ENCODE measurements at places on chromosomes 3 and 15.

DNA sequence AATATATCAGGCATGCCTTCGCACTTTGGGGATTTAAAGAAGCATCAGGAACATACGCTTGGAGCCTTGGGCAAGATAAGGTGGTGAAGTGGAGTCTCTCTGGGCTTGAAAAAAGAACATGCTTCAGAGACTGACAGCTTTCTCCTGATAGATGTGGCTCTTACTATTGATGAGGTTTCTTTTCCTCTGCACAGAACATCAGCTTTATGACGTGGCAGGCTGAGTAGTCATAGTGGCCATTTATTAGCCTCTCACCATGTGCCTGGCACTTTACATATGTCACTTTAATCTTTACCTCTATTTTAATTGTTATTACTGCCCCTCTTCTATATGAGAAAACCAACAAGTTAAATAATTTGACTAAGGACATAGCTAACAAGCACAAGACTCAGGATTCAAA, 19.0 kb upstream of the LRRC58 start:
- DNase-seq: no peak

DNA sequence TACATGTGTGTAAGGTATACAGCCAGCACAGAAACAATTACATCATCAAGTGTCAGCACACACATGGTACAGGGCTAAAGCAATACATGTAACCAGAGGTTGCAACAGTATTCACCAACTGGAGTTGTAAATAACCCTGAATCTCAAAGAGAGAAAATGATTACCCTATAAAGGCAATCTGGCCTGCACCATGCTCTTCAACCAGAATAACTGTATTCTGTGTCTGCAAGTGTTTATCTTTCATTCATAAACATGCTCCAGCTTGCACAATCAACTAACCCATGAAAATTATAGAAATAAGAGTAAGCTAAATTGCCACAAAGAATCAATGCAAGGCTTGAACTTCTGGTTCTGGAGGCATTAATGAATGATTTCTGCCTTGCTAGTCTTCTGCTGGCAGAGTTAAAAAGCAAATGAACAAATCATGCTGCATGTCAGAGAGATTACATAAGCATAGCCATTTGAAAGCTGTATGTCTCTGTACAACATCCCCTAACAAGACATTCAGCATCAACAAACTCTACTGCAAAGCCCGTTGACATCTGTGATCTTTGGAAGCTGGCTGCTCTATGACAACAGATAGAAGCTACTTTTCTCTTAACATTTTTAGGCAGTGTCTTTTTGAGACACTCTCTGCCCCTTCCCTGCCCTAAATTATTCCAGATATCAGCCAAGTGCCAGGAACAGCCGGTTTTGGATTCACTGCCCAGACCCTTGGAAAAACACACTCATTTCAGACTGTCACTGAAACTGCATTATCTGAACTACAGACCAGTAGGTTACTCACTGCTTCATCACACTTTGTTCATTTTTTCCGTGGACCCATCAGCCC, 871.0 kb downstream of the OTOL1 start:
- DNase-seq: no peak

DNA sequence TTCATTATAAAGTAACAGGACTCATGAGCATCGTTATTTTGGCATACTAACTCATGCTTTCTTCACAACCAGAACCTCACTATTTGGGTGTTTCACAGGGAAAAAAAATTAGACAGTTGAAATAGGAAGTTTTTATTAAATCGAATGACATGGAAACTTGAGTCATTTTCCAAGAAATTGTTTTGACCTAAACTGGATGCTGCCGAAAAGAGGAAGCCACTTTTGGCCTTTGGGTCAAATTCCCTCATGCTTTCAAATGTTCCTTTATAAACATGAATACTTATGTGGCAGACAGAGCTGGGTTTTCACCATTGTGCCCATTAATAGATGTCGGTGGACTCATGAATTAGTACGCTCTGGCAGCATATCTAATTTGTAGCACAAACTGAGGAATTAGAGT, 224.9 kb downstream of the MCTP2 start:
- no peak for DNase-seq

DNA sequence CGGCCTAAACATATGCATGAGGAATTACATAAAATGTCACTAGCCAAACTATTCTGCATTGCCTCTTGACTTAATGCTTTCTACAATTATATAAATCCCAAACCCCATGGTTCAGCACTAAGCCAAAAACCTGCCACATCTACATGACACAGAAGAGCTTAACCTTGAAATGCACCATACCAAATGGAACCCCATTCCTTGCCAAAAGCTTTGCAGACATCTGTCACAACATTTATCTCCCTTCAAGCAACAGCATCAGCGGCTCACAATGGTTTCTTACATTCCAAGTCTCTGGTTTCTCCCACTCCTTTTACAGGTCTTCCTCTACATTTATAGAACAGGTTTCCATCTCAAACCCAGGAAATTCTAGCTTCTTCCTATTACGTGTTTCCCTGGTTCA, 58.4 kb upstream of the GYG1 start:
- no peak for DNase-seq

DNA sequence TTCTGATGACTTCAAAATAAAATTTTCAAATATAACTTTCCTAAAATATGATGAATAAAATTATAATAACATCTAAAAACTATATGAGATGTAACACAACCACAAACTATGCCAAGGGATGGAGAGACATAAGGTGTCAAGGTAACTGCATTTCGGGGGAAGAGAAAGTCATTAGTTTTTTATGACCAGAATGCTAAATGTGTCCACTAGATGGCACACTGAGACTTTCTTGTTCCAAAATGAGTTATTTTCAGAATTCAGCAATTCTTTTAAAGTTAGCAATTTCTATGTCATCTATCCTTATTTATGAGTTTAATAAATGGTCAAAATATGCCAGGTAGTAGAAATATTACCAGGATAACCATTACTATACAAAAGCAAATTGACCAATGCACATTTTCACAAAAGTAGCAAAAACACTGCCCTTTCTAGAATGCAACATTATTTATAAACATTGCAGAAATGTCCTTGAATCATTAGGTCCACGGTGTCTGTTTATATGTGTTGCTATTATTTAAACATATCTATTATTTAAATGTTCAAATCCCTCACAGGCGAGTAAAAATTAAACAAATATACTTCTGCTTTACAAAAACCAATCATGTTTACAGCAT, 374.2 kb downstream of the PLCL2 start:
- DNase-seq: no peak

- DNase-seq: no peak
These were observed 119.4 kb downstream of the NUP210 start for GRCh38 chr3:13300546-13301285.

GRCh38 chr3:56157693-56158362, 310.4 kb downstream of the ERC2 start:
- DNase-seq: no peak

GRCh38 chr15:68725736-68726135, 95.0 kb downstream of the ANP32A start:
- no peak for DNase-seq

GRCh38 chr3:71548705-71549384, 34.7 kb downstream of the FOXP1 start:
- DNase-seq: no peak

DNA sequence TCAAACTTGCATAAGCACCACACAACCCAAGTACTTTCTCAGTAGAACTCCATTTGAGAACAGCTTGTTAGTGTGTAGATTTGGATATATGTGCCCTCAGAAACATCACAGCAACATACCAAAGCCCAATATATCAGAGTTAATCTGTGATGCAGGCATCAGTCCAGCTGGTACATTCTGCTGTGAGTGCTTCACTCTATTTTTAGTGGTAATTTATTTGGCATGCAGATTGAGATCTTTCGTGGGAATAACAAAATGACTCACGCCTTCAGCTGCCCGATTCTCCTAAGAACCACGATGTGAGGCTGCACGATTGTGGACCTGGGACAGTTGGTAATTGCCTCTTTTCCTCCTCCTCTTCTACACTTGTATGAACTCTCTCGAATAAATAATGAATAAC, 730.7 kb downstream of the SQOR start:
- no peak for DNase-seq

GRCh38 chr15:66961407-66961884, 104.0 kb upstream of the SMAD3 start:
- no peak for DNase-seq

- no peak for DNase-seq
These were observed 30.9 kb upstream of the POLG start for GRCh38 chr15:89365462-89366065.

DNA sequence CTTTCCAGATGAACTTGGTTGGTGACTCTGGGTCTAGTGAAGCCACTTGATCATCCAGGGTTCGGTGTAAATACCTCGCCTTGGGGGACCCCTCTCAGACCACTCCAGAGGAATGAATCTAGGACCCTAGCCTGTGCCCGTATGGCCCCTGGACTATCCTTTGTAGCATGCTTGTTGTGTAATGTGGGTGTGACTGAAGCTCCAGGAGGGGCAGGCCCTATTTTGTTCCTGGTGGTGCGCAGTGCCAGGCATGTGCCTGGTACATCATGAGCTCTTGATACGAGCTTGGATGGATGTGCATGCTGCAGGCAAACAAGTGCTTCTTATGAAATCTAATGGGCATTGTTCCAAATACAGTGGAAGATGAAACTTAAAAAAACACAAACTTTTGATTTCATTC, 82.8 kb downstream of the EBLN2 start:
- DNase-seq: no peak

GRCh38 chr3:124775877-124776276, 45.6 kb downstream of the UMPS start:
- DNase-seq: no peak

DNA sequence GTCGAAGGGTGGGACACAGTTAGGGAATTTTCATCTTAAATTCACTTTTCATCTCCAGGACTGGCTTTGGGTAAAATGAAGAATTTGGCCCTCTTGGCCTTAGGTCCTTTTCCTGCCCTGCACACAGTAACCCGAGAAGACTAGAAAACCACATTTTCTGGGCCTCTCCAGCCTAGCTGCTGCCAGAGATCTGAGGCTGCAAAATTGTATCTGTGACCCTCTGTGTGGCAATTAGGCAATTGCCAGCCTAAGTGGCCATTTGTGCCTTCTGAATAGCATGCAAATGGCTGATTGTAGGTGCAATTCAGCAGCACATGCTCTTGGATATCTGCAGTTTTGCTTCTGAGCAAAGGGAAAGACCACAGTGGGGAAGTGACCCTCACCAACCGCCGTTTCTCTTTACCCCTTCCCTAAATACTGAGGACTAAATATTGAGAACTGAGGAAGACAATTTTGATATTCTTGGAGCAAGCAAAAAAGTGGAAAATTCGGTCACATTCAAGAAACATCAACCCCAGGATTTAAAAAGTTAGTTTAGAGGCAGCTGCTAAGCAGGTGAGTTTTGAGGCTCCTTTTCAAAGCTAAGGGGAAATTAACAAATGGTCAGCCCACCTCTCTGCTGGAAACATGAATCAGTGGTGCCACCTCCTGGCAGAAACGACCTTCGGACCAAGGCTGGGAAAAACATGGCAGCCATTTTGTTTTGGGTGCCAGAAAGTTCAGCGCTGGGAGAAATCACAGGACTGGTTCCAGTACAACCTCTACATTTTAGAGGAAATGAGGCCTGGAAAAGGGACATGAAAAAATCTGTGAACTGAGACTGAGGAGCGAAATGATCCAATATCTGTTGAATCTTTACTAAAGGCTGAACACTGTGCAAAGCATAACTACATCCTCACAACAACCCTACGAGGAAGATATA, 56.6 kb upstream of the PRTG start:
- DNase-seq: no peak

DNA sequence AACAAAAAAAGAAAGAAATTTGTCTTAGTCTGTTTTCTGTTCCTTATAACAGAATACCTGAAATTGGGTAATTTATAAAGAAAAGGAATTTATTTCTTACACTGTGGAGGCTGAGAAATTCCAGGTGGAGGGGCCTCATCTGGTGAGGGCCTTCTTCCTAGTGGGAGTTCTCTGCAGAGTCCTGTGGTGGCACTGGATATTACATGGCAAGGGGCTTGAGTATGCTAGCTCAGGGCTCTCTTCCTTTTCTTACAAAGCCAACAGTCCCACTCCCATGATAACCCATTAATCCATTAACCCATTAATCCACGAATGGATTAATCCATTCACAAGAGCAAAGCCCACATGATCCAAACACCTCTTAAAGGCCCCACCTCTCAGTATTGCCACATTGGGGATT, 2.9 kb upstream of the SATB1 start:
- no peak for DNase-seq

GRCh38 chr15:32843219-32843815, 125.5 kb downstream of the GREM1 start:
- no peak for DNase-seq

- no peak for DNase-seq
These were observed 207.7 kb downstream of the PLOD2 start for GRCh38 chr3:145953316-145953715.

DNA sequence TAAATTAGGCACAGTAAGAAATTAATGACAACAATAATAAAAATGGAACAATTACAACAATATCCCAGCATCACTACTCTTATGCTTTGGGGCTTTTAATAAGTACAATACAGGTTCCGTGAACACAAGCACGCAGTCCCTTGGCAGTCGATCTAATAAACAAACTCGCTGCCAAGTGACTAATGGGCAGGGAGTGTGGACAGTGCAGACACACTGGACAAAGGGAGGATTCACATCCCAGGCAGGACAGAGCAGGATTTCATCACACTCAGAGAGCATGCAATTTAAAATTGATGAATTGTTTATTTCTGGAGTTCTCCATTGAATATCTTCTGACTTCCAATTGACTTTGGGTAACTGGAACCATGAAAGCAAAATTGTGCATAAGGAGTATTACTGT, 524.1 kb upstream of the CFAP20DC start:
- no peak for DNase-seq

GRCh38 chr3:79587150-79587549, 180.6 kb downstream of the ROBO1 start:
- no peak for DNase-seq

DNA sequence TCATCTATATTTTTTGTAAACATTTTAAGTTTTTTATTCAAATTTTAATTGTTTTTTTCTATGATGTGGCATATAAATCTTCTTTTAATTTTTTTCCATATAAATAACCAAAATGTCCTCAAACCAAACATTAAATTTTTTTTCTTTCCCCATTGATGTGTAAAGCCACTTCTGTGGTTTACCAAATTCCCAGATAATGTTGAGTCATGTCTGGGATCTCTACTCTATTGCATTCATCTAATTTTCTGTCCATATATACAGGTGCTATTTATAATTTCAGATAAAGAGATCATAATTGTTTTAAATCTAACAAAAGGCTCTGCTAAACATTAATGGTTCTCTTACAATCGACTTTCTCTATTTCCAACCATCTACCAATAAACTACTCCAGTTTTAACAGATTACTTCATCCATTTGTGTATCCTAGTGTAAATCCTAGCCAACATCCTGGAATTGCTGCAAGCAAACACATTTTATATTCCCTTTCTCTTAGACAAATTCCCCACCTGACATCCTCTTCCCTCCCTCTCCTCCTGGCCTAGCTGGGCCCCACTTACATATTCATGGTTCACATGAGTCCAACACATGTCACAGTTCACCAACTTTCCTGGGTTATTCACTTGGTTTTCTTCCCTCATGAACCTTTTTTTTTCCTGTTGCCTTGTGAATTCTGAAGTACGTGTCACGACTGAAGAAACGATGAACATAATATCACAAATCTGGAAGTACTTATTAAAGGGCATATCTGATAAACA, 368.0 kb upstream of the AGTR1 start:
- DNase-seq: no peak

- no peak for DNase-seq
These were observed 1.7 kb downstream of the THSD4 start for GRCh38 chr15:71116942-71117341.

All from hypothalamus (tissue), 51 donors.